ENCODE measurements at places on chromosomes 6 and 20.

DNA sequence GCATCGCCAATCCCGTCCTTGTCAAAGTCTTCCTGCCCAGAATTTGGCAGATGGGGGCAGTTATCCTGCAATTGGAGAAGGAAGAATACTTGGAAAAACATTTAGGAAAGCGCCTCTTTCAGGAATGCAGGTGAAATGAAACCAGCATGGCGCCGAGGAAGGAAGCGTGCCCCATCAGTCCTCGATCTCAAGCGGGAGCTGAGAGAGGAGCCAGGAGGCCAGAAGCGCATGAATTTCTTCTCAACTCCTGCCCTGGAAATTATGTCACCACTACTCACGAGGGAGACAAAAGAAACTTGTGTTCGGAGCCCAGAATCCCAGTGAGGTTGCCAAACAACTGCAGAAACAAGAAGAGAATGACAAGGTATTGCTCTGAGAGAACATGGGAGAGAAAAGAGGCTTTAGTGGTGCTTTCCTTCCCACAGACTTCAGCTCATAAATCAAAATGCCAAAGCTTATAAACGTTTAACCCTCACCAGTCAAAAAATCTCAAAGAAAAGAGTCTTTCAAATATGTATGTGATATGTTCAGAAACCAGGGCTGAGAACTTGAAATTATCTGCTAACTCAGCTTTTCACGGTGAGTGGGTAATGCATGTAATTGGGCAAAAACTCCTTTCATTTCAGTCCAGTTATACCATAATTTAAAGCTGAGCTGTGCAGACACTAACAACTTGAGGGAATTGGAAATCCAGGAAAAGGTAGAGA is 23.9 kb downstream of the THBS2 start:
- no peak for DNase-seq

DNA sequence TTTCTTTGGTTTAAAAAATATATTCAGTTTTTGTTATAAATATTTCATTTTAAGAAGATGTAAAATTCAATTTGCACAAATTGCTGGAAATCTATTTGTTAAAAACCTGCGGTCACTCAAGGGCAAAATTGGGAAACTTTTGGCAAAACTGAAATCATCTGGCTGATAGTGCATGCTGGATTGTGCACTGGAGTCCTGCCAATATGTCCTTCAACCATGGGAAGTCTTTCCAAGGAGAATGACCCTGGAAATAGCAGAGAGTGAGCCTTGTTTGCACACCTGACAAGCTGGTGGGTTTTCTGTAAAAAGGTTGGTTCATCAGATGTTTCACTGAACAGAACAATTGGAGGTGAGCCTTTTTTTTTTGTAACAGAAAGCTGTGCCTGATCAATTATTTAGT is 413.5 kb downstream of the BTBD3 start:
- no peak for DNase-seq

DNA sequence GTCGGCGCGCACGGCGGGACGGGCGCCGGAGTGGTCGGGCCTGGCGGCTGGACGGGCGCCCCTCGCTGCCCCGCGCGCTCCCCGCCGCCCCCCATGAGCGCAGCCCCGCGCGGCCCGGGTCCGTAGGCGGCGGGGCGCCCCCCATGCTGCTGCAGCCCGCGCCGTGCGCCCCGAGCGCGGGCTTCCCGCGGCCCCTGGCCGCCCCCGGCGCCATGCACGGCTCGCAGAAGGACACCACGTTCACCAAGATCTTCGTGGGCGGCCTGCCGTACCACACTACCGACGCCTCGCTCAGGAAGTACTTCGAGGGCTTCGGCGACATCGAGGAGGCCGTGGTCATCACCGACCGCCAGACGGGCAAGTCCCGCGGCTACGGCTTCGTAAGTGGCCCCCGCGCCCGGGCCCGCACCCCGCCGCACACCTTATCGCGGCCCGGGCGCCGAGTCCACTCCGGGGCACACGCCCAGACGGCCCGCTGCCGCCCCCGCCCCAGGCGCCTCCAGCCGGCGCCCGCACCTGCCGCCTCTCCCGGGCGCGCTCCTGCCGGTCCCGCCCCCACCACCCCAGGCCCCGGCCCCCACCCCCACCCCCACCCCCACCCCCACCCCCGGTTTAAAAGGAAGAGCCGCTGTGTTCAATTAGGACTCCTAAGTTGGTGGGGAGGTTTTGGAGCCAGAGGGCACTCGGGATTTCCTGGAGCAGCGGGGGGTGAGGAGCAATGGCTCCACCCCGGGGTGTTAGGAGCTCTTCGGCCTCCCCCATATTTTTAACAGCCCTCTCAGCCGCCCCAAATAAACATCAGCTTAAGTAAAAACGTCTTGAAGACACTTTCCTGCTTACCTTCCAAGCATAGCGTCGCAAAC is 474 bp downstream of the RBM38 start:
- DNase-seq, result peak; percentile 39

DNA sequence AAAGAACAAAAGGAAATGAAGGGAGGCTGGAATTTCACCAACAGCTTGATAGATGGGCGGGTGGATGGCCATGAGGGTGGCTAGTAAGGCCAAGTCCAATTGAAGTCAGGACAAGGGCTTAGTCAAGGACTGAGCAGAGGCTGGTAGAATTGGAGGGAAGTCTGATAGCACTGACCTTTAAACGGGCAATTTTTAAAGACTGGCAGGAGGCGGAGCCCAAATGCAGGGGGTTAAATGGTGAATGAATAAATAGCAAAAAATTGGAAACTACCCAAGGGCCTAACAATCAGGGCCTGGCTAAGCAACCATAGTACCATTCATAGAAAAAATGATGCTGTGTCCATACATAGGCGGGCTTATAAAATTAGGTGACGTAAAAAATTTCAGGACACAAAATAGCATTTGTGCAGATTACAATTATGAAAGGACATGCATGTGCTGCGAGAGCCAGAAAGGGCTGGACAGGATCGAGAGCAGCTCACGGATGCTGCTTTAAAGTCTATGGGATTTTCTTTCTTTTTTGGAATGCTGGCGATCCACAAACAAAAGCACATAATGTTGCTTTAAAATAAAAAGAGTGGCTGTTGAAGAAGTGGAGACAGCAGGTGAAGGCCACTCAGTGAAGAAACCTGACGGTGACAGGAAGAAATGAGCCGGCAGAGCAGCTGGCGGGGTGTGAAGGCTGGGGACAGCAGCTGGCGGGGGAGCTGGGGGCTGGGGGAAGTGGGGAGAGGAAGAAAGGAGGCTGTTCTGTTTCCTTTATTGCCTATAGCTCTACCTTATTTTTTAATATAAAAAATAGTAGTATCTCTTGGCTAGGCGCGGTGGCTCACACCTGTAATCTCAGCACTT is 42.8 kb upstream of the TAF8 start:
- peak; percentile 70 for DNase-seq

GRCh38 chr6:27414996-27415395 is 26.4 kb downstream of the ZNF391 start:
- DNase-seq, result no peak

DNA sequence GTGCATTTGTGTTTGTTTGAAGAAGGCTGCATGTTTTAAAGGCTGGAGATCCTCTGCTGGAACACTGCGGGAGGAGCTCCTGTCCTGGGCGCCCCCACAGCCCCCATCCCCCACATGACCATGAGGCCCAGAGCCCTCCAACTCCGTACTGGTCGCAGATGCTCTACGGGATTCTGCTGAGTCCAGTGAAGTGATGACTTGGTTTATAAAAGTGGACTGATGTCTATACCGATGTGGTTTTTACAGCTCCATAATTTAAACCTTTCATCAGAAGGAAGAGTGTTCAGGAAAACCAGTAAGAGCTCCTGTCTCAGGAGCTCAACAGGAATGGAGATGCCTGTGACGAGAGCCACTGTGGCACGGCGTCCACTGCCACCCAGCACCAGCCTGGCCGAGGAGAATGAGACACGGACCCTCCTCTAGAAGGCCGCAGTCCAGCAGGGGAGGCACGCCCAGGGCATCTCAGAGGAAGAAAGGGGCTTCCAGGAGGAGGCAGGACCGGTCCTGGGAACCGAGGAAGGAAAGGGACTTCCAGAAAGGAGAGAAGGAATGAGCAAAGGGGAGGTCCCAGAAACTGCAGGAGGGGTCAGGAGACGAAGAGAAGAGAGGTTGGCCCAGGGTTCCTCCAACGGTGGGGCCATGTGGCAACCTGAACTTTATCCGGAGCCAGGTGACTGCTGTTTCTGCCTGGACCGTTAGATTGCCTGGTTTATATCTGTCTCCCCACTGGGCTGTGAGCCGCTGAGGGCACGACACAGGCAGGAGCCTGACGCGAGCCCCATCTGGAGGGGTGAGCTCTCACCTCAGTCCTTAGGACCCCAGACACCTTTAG is 26.9 kb downstream of the BFSP1 start:
- DNase-seq, result peak; percentile 40

GRCh38 chr6:90468080-90468479 is 118.8 kb downstream of the MAP3K7 start:
- DNase-seq, result no peak

DNA sequence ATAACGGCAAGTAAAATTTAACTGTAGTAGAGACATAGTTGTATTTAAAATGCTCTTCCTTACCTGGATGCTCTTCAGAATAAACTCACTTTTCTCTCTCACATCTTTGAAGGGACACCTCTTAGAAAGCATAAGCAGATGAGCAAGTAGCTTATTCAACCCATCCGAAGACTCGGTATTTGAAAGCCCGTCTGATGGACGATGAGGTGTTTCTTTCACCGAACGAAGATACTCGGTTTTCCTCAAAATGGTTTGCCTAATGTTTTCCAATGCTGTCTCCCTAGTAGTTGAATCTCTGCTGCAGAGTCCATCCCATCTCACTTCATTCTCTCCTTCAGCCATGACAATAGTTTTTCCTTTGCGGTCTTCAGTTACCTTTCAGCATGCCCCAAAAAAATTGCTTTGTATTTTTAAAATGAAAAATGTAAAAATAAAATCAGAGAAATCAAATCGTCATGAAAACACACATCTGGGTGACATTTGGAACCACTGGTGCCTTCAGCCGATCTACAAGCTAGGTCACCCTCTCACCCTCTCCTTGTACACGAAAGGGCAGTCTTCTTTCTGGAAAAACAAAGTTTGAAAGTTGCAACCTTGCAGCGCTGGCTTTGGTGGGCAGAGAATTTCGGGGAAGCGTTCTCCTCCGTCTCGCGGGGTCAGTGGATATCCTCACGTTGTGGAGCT is 772 bp downstream of the SESN1 start:
- DNase-seq, result peak; percentile 28

- DNase-seq, result no peak
These were observed 102.7 kb upstream of the SASH1 start for GRCh38 chr6:148239801-148240460.
